Brain pericyte (primary cell): ENCODE measurements at places on chromosomes 12 and 14.

DNA sequence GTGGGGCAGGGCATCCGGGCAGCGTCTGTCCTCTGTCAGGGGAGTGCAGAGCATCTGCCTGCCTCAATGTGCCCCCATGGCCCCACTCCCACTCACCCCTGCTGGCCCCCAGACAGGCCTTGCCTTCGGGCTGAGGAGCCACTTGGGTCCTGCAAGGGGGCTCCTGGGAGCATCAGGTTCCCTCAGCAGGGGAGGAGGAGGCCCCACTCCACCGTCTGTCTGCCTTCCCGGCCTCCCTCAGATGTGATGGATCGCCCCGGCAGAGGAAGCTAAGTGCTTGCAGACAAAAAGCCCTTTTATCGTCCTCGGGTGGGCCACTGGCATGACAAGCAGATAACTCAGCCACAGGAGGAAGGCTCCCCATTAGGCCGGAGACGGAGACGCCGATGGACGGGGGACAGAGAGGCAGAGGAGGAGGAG, 35.1 kb downstream of the NCOR2 start:
- no peak for DNase-seq

DNA sequence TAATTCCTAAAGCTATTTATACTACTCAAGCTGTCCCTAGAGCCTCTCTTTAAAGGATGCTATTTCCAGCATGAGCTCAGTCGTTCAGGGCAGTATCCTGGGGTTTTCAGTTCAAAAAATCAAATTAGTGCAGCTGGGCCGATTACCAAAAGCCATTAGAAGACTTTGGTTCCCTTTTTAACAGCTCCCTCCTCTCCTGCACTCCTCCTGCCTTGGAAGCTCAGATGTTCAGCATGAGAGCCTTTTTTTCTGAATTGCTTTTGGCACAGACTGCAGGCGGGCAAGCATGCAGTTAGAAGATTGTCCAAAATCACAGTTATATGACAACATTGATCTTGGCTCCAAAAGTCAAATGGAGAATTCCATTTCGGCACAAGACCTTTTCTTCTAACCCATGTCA, 179.6 kb downstream of the SLC35F4 start:
- DNase-seq, result no peak

GRCh38 chr14:76672123-76672522, 89.1 kb upstream of the VASH1 start:
- DNase-seq, result no peak

- no peak for DNase-seq
These were observed 472.1 kb downstream of the BCL11B start for GRCh38 chr14:98799891-98800290.

DNA sequence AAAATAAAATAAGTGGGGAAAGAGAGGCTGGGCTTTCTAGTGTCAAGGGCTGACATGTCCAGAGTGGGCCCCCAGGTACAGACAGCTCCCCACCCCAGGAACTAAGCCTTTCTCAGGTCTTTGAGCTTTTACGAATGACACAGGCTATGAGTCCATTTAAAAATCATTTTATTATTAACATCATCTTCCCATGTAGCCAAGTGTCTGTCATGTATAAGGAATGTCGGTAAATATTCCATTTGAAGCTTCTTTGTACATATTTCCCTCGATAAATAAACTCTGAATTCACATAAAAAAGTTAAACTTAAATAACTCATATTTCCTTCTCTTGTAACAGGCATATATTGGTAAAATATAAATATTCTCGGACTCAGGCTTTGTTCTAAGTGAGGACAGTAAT, 143.6 kb downstream of the CALM1 start:
- DNase-seq, result no peak

- no peak for DNase-seq
These were observed 191.4 kb downstream of the KTN1 start for GRCh38 chr14:55771242-55771981.

- DNase-seq, result no peak
These were observed 805.4 kb downstream of the VRK1 start for GRCh38 chr14:97602438-97603117.

DNA sequence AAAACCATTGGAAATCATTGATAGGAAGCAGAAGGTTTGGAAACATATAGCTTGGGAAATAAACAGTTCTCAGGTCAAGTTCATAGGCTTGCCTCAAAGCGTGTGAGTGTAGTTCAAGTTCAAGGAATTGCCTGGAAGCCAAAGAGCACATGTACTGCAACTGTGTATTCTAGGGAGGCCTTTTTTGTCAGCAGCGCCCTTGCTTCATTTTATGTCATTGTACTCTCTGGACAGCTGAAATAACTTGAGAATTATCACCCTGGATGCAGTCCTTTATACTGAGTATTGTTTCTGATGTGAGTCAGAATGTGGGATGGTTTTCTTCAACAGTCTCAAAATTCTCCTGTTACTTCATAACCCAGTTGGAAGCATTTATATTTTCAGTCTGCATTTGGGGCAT, 16.0 kb upstream of the EVL start:
- no peak for DNase-seq

- no peak for DNase-seq
These were observed 8.4 kb downstream of the CKAP4 start for GRCh38 chr12:106239241-106239950.

GRCh38 chr12:8991371-8992345, 2.3 kb downstream of the KLRG1 start:
- DNase-seq, result no peak

DNA sequence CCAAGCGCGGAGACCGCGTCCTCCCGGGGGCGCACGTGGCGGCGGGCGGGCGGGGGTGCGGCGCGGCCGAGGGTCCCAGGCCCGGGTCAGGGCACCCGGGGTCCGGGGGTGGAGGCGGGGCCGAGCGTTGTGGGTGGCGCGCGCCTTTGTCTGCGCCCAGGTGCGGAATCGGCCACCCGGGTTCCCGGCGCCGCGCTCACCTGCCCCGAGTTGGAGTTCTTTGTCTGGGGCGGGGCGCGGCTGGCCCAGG, 50.1 kb downstream of the LRCOL1 start:
- DNase-seq, result no peak

DNA sequence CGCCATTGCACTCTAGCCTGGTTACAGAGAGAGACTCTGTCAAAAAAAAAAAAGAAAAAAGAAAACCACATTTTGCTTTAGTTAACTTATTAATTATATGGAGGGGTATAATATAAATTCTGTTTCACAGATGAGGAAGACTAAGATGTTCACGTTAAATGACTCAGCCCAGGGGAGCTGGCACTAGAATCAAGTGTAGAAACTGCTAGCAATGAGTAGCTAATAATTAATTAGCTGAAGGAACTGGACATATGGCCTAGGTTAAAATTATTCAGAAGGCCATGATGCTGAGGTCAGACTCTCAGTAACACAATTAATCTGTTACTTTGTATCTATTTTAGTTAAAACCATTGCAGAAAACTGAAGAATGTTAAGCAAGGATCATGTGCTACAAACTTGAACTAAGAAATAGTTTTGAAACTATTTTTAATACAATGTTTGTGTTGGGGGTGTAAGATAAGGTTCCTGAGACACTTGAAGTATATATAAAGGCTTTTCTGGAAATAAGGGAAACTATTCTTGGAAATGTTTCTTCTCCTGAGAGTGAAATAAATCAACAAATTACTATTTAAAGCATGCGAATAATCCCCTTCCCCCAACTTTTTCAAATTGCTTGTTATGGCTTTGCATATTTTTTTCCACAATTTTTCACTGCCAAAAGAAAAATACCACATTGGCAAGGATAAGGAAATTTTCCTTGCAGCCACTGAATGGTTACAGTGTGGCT, 589.3 kb downstream of the SOX5 start:
- DNase-seq, result no peak

DNA sequence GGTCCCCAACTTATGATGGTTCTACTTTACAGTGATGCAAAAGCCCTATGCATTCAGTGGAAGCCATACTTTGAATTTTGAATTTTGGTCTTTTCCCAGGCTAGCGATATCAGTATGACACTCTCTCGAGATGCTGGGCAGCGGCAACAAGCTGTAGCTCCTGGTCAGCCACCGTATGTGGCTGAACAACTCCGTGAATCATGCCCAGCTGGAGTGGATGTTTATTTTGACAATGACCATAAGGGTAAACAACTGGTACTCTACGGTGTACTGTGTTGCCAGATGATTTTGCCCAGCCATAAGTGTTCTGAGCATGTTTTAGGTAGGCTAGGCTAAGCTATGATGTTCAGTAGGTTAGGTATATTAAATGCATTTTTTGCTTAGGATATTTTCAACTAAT, 8.2 kb upstream of the ZNF410 start:
- DNase-seq, result no peak

GRCh38 chr12:69433653-69434052, 36.5 kb upstream of the FRS2 start:
- DNase-seq, result no peak

GRCh38 chr14:93591506-93591905, 160.8 kb downstream of the UNC79 start:
- no peak for DNase-seq

GRCh38 chr12:20601668-20602280, 93.4 kb upstream of the SLCO1C1 start:
- no peak for DNase-seq

- no peak for DNase-seq
These were observed 11.7 kb upstream of the RAB3IP start for GRCh38 chr12:69726922-69727321.

DNA sequence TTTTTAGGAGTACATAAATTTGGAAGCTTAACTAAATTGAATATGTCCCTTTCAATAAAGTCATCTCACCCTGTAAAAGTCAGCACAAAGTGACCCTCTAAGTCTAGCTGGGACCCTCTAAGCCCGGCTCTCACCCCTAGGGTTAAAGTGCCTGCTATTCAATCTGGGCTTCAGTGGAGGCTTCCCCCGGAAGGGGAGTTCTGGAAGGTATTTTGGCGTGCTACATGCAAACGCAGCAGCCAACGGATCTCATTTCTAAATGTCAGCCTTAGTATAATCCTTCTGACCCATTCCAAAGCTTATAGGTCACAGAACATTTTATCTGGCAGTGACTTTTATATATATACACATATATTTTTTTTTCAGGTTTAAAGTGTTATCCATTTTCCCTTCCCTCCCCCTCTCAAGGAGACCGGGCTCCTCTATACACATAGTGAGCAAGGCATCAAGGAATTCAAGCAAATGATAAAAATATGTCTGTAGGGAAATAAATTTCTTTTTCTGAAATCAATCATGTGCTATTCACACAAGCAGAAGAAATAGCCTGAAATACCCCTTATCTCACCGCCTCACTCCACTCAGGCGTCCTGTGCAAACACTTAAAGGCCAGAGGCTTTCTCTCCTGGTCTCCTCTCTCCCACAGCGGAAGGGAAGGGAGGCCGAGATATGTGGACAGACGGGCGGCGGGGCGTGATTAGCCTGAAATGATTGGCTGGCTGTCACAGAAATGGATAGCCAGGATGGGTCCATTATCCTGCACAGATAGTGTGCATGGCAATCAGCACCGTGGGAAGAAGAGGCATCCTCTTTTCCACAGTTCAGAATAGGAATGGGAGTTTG, 301.7 kb downstream of the GALC start:
- no peak for DNase-seq

DNA sequence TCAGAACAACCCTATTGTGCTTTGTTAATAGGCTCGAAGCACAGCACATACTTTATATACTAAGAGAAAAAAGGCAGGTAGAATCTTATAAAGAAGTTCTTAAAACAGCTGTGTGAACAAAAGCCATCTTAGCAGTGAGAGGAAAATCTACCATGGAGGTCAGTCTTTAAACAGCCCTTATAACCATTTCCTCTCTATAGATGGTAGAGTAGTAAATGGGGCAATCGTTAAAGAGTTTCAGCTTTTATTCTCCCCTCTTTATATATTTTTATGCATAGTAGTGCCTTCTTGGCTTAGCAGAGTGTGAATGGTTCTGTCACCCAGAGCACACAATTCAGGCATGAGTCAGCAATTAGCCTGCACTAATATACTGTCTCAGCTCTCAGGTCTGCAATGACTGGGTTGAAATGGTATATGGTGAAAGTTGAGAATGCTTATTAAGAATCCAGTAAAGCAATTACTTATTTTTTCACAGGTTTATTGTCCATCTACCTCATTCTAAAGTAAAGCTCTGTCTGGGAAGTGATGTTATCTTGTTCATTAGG, 305.0 kb downstream of the NELL2 start:
- DNase-seq, result no peak

DNA sequence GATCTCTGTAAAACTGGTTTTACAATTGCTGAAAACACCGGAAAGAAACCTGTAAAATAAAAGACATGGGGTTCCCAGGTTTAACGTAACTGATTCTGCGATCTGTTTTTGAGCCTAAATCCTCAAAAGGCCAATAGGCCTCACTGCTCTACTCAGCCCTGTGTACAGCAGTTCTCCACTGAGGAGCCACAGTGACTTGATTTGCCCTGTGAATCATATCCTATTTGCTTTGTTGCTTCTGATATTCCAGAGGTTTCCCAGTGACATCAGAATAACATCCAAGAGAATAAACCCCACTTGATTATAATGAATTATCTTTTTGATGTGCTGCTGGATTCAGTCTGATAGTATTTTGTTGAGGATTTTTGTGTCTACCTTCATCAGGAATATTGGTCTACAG, 27.5 kb downstream of the MDM1 start:
- DNase-seq, result no peak

- DNase-seq, result no peak
These were observed 174.1 kb downstream of the SLC6A15 start for GRCh38 chr12:84738481-84738972.

DNA sequence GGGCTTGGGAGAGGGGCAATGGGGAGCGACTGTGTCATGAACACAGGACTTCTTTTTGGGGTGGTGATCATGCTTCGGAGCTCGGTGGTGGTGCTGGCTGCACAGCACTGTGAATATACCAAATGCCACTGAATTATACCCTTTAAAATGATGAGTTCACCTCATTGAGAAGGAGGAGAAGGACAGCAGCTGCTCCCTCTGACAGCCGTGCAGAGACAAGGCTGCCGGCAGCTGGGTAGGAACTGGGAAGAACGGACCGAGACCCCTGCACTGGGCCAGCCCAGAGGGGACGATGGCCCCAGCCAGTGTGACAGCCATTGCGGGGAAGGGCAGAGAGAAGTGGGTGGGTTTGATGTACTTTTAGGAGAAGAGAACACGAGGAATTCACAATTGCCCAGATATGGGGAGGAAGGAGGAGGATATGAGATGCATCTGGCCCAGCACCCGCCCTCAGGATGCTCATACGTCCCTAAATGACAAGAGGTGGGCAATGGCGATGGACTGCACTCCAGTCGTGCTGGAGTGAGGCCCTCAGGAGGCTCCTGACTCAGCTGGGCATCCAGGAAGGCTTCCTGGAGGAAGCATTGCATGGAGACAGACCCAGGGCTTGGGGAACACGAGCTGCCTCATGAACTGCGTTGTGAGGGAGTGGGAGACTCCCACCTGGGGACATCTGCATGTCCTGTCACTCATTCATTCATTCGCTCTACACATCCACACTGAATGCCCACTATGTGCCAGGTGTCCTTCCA, 64.3 kb upstream of the C14orf180 start:
- no peak for DNase-seq

DNA sequence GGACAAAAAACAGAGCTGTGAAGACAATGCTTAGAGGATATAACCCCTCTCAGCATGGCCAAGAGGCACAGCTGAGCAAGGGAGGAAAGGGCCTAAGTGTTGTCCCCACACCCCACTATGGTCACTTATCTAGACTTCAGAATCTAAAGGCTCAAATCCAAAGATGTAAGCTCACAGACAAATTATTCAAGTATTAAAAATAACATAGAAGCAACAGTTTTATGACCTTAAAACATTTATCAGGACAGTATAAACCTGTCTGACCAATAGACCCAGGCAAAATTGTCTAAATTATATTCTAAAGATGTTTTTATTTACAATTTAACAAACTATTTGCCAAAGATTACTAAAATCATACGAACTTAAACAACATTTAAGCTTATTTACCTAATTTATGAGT, 28.1 kb upstream of the PRICKLE1 start:
- DNase-seq, result no peak

GRCh38 chr12:6391013-6391412, 7.1 kb downstream of the LTBR start:
- no peak for DNase-seq
